Chondrocyte (in vitro differentiated cells): ENCODE measurements at places on chromosomes 4 and X. TPM values are rescaled to one million over a fixed set of nuclear protein-coding genes. Genes with fewer than 3 reads are reported as not detected.

NCAPG gene
- total RNA-seq = 6.4 to 9.1 TPM (median 6.5 TPM) in 3 replicates

GRCh38 chr4:53695540-53696463 is 104.5 kb upstream of the LNX1 start:
- no peak for DNase-seq

GRCh38 chrX:40093586-40093985 is 4.2 kb downstream of the BCOR start:
- DNase-seq = no peak

- DNase-seq = no peak
Observed at GRCh38 chr4:173827707-173828106, 297.7 kb upstream of the HAND2 start.

DNA sequence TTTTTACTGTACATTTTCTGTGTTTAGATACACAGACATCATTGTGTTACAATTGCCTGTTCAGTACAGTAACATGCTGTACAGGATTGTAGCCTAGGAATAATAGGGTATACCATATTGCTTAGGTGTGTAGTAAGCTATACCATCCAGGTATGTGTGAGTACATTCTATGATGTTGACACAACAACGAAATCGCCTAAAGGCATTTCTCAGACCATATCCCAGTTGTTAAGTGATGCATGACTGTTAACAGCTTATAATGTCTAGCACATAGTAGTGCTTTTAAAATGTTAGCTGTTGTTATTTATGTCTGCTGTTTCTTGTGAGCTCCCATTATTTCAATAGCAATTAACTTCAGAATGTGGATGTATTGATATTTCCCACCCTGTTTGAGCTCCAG is 4.5 kb downstream of the PRRG1 start:
- no peak for DNase-seq
